Sigmoid colon (tissue), 7 donors: ENCODE measurements at places on chromosomes 1 and 21.
A peak's percentile ranks its signal among the peaks of the same experiment; 100 is the strongest.

DNA sequence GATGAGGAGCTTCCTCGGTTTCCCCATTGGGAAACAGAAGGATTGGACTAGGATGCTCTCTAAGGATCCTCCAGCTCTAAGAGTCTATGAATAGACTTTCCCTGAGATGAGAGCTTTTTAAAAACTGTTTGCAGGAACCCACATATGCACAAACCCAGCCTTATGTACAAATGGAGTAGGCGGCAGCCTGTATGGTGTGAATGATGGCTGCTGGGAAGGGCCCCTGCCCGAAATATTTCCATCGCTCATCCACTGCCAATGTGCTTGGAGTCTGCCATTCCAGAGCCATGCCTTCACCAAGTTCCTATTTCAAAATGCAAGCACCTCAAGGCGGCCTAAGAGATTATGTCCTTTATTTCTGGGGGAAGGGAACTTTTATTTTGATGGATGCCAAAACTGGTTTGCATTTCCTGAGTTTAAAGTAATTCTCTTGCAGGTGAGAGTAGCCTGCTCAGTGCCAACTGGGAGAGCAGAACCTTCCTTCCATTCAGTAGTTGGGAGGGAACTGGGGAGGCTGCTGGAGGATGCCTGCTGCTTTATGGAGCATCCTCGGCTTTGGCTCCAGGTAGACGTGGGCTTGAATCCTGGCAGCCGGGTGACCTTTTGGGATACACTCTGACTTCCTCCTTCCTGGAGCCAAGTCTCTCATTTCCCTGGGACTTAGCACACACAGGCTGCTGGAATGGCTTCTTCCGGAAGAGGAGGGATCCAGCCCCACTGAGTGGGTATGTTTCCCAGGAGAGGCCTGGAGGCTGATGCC lies 165.9 kb downstream of the ACTL8 start:
- no peak for DNase-seq

DNA sequence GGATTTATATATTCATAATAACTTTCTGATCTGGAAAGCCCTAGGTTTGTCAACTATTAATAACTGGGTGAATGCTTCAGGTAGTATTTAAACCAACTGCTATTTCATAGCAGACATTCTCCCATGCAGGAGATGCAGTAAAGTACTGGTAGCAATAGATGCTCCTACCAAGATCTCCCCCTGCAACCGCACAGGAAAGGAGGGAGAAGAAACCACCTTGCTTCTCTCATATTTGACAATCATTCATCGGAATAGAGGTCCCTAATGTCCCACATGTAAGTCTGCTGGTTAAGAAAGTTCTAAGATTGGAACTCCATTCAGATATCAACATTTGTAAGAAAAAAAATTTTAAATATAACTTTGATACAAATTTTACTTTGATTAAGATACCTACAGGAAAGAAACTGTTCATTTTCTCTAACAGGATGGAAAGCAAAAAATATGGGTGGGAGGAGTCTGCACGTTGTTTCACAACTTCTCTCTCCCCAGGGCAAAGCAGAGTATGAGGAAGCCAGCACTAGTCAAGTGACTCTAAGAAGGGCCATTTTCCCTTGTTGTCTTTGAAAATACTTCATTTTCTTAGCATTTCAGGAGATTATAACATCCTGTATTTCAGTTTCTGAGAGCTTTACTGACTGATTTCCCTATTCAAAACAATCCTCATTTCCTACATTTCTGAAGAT lies at the start of gene PYHIN1:
TSS of gene PYHIN1 (plus strand) at position 498 of the 683 bp plus-strand sequence. CDS start 5,359 bp downstream, outside the sequence.
- DNase-seq, result no peak

DNA sequence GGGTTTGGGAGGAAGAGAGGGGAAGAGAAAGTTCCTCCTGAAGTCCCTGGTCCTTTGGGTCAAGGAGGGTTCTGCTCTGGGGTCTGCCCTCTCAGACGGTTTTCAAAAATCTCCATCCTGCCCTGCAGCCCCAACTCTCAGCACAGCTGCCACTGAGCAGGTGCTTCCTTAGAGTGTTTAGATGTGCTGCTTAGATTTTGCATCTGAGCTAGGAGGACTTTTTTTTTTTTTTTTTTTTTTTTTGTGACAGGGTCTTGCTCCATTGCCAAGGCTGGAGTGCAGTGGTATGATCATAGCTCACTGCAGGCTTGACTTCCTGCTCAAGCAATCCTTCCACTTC lies 324.9 kb upstream of the POU3F1 start:
- no peak for DNase-seq

- DNase-seq, result no peak
Observed at GRCh38 chr1:113451710-113452109, 61.4 kb downstream of the MAGI3 start.

DNA sequence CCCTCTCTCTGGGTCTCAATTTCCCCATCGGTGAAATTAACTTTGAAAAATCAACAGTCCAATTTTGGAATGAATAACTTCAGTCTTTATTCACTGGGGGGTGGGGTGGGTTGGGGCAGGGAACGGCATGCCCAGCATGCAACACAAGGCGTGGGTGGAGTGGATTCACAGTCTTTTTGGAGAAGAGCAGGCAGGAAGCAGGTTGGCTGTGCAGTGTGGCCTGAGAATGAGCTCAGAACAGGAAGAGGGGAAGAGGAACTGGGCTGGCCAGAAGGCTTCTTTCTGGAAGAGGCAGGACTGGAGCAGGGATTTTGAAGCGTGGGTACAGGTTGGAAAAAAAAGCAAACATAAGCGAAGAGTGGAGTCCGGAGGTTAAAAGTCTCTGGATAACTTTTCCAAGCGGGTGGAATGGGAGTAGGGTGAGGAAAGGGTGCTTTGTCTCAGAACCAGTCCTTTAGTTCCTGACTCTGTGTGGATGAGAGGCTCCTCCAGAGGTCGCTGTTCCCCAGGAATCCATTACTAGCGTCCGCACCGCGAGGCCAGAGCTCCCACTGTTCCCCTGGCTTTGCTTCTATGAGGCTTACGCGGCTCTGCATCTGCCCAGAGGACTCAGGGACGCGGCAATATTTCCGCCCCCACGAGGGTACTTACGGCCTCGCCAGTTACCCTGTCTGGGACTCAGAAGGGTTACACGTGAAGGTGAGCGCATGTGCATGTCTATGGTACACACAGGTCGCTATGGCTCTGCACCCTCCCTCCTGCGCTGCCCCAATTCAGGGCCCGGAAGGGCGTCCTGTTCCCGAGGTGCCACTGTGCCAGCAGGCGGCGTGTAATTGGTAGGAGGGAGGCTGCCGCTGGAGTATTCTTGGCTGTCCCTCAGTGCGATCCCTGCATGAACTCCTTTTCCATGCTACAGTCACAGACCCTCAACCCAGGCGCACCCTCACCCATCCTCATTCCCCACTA lies 5.5 kb upstream of the FOXD2 start:
- DNase-seq, result peak; percentile 79
